Iris pigment epithelial cell (primary cell): ENCODE measurements at places on chromosomes 2 and 18.

- peak; percentile 34 for DNase-seq
These were observed 121.6 kb downstream of the GALNT1 start for GRCh38 chr18:35703043-35703688.

DNA sequence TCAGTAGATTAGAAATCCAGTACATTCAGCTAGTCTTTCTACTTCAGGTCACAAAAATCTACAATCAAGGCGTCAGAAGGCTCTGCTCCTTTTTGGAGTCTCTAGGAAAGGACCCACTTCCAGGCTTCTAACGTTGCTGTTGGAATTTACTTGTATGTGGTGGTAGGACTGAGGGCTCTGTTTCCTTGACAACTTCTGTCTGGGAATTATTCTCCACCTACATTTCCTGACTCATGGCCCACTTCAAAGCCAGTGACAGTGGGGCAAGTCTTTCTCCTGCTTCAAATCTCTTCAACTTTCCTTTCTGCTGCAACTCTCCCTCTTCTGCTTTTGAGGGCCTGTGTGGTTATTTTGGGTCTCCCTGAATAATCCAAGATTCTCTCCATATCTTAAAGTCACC lies 10.4 kb upstream of the TMX3 start:
- DNase-seq, result peak; percentile 28

GRCh38 chr2:103161456-103162289 lies 399.8 kb downstream of the TMEM182 start:
- DNase-seq, result peak; percentile 50

DNA sequence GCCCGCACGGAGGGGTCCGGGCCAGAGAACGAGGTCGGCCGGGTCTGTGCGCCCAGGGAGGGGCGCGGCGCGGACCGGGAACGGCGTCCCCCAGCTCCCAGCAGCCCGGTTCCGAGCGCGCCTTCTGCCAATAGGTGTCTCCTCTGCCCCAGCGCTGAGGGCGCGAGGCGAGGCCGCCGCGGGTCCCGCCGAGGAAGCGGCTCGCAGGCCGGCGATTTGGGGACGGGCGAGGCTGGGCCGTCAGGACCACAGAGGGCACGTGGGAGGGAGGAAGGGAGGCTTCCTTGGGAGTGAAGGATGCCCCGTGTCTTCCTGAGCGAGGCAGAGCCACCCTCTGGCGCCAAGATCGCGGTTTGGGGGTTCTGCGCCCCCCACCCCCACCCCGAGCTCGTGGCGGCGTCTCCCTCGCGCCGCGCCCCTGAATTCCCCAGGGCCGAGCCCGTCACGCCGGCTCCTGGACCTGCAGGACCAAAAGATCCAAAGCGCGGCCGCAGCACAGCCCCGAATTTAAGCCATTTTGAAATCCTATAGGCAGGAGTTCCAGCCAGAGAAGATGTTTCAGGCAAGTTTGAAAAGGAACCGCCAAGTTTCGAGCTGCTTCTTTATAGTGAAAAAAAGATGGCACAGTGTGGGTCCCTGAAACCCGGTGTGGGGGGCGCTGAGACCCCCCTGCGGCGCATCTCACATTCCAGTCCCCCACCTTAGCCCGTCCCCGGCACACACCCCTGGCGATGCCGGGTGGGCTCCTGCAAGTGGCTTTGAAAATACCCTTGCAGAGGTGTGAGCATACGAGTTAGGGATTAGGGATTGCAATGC lies 909 bp downstream of the NFATC1 start:
- DNase-seq, result peak; percentile 58

GRCh38 chr2:15271276-15271675 lies 289.9 kb downstream of the NBAS start:
- no peak for DNase-seq
